ENCODE measurements at places on chromosomes 13 and 19. TPM values are rescaled to one million over a fixed set of nuclear protein-coding genes. Genes with fewer than 3 reads are reported as not detected.

- no peak for DNase-seq
These were observed 1450.5 kb downstream of the EFNB2 start for GRCh38 chr13:105084931-105085330.

- DNase-seq, result no peak
These were observed 20.9 kb downstream of the TMED1 start for GRCh38 chr19:10815007-10815536.

DNA sequence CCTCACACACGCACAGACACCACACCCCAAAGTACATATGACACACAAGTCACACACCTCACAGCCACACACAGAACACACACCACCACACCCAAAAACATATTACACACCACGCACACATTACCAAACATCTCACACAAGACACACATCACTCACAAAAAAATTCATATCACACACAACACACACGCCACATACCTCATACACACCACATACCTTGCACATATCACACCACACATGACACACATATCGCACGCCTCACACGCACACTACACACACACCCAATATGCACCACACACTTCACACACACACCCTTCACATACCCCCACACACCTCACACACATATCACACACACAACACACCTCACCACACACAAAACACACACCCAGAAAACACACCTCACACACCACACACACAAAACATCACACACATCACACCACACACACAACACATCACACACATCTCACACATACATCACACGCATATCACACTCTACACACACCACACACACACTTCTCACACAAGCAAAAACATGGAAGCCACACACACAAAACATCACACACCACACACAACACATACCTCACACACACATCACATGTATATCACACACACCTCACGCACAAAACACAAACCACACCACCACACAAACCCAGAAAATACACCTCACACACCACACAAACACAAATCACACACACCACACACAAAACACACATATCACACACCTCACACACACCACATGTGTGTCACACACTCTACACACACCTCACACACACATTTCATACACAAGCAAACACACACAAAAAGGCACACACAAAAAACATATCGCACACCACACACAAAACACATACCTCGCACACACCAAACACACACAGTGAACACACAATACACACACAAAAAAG, 132.1 kb downstream of the CRYL1 start:
- no peak for DNase-seq

- DNase-seq, result no peak
These were observed 12.2 kb downstream of the NFIX start for GRCh38 chr19:13007292-13008045.

GRCh38 chr19:1538978-1539377, 15.1 kb downstream of the PLK5 start:
- no peak for DNase-seq

GRCh38 chr13:52405767-52406494, at the start of gene THSD1:
Gene THSD1 (minus strand): TSS chr13:52406172. CDS start chr13:52402600, 3,572 bp downstream.
- DNase-seq, result no peak

DNA sequence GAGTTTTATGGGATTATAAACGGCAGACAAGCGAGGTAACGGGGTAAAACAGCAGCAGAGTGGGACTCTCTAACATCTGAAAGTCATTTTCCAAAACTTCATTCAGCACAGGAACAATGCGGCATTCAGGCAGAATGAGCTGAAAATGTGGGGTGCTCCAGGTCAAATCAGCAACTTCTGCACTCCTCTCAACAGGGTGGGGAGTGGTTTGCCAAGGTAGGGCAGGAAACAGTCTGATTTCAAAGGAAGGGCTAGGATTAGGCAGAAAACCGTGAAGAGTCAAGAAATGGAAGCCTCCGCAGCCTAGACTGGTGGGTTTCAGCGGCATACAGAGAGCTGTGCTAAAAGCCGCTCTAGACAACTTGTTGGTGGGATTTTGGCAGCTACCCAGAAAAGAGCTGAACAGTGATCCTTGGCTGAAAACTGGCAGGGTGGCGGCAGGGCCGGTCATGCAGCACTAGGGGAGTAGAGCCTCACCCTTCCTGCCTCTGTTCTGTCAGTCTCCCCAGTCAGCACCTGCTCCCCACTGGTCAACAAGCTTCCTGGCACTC, 154.2 kb upstream of the KLF12 start:
- DNase-seq, result no peak

DNA sequence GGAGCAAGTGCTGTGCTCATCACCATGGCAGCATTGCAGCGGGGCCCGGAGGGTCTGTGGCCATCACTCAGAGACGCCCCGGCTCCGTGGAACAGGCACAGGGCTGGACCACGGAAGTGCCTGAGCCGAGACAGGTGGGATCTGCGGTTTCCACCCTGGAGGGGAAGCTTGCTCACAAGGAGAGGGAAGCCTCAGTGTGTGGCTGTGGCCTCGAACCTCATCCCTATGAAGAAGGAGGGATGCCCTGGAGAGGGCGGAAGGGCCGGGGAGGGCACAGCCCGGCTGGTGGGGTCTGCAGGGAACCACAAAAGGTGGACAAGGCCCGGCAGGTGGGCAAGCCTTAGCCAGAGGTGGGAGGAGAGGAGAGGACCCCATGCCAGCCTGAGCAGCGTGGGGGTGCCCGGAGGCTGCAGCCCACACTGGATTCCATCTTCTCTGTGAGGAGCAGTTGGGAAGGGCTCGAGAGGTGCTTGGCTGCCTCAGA, 30.4 kb upstream of the TMEM255B start:
- DNase-seq, result no peak

Gene SIGLECL1
- not detected for total RNA-seq
